ENCODE measurements at places on chromosomes 5 and 9.
A peak's percentile ranks its signal among the peaks of the same experiment; 100 is the strongest.

DNA sequence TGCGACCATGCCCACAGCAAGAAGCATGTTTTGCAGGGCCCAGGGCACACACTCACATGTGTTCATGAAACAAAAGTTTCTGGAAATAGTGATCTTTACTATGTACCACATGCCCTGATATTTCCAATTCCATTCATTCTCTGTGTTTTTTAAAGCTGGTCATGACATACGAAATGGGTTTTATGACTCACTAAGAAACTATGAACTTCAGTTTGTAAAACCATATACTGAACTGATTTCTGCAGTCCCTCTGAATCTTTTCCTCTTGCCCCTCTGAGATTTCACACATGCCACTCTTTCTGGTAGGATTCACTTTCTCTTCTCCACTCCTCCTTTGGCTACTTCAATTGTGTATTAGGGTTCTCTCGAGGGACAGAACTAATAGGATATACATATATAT is 416.1 kb upstream of the TRPC7 start:
- DNase-seq: no peak

- peak; percentile 84 for DNase-seq
Observed at GRCh38 chr5:76402886-76403765, at the start of gene IQGAP2. TSS of gene IQGAP2 (plus strand) at chr5:76403285. CDS start at chr5:76403546, 261 bp downstream.

DNA sequence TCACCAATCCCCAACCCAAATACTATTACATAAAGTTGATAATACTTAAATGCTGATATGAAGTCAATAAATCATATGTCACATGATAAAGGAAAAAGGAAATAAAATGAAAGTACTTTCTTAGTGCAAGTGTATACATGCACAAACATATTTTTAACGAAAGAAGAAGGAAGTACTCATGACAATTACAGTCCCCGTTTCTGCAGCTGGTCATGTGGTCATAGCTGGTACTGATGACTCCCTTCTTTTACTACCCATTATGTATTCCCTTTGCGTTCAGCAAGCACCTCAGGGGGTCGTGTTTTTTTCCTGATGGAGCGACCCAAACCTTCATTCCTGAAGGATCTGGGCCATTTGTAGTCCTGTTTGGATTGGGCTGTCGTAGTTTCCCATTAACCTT is 27.3 kb downstream of the CENPP start:
- DNase-seq: no peak

DNA sequence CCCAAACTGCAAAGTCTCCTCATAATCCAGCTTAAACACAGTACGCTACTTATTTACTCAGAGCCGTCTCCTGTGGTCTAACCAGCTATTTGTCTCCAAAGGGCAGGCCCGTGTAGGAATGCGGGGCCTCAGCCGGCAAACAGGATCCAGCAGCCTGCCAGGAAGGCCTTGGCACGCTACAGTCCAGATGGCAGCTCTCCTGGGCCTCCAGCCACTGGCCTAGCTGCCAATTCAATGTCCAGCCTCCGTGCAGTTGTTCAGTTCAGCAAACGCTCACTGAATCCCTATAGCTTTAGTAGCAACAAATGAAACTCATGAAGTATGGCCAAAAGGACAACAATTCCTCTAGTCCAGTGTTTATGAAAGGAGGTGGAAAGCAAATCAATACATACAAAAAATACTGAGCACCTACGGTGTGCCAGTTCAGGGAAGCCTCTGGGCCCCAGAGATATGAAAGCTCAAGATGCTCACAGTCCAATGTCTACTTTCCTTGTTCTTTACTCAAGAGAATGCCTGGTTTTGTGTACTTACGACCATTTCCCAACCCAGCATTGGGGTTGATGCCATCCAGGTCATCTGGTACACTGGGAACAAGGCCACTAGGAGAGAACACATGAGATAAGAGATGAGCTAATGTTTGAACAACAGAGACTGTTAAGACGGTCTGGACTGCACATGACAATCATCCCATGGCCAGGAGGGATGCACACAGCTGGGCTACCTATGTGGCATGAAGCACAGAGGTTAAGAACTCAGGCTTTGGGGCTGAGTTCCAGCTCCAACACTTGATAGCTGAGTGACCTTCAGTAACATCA is 8.3 kb downstream of the CDK5RAP2 start:
- DNase-seq: no peak

DNA sequence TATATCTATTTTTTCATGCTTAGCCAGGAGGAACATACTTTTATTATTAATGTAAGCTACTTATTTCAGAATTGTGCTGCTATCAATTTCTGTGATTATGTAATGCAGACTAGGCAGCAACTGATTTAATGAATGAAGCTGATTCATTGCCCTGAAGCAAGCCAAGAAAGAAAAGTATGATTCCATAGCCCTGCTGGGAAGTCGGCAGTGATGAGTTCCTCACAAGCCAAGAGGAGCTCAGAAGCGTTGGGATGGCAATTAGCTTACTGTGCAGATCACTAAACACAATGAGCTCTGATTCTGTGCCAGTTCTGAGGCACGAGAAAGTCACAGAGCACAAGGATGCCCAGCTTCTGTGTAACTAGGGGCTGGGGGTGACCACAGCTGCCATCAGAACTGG is 254.3 kb upstream of the KLF9 start:
- DNase-seq: no peak

GRCh38 chr5:172451771-172452197 is 2.5 kb downstream of the SH3PXD2B start:
- peak; percentile 77 for DNase-seq

DNA sequence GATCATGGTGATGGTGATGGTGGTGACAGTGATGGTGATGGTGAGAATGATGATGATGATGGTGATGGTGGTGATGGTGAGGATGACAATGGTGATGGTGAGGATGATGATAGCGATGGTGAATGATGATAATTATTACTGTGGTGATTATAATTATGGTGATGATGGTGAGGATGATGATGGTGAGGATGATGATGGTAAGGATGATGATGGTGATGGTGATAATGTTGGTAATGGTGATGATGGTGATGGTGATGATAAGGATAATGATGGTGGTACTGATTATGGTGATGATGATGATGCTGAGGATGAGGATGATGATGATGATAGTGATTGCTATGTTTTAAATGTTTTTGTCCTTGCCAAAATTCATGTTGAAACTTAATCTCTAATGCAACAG is 37.3 kb upstream of the HRH2 start:
- no peak for DNase-seq

DNA sequence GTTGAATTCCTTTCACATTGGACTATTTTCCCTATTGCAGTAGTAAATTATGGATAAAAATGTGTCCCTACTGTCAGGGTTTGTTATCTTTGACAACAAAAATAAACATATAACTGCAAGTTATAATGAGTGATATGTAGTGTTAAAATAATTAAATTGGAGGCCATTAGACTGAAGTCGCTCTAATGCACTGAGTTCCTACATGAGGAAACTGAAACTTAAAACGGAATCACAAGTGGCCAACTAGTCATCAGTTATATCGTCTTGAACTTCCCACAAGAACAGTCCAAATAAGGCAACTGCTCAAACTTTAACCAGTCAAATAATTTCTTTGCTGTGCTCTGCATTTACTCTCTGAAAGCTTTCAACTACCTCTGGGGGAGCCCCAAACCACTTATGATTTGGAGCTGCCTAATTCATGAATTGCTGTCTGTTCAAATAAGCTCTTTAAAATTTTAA is 2.1 kb upstream of the IFT74 start:
- DNase-seq: no peak

DNA sequence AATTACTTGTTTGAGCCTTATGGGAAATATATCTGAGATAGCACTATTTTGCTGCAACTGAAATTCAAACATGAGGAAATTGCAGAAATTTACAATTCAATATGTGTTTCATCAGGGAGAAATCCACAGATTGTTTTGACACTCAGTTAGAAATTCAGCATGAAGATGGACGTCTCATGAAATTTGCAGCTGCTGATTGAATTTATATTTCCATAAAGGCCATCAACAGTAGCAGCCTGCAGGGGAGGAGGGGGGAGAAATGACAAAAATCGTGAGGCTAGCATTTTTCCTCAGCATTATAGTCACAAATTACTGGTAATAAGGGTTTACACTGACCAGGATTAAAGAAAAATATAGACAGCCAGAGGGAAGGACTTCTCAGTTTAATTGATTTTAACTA is 81.0 kb downstream of the NDUFAF2 start:
- DNase-seq: no peak

DNA sequence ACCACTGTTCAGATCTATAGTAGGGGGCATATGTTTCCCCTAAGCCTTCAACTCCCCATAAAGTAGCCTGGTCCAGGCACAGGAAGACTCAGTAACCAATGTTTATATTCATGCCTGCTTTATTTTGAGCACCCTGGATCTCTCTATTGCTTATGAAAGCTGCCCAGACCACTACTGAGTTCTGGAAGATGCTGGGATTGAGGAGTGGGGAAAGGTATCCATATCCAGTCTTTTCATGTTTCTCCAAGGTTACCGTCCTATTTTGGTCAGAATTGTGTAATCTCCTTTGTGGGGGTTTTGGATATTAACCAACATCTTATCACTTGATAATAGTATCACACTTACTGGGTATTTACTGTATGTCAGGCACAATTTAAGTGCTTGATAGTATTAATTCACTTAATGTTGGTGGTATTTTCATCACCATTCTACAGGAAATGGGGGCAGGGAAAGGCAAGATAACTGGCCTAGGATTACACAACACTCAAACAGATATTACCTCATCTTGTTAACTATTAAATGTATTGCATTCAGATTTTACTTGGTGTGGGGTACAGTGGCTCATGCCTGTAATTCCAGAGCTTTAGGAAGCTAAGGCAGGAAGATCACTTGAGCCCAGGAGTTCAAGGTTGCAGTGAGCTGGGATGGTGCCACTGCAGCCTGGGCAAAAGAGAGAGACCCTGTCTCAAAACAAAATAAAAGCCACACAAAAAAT is 36.3 kb downstream of the RUSC2 start:
- DNase-seq: peak; percentile 85

- DNase-seq: no peak
Observed at GRCh38 chr9:126457890-126458289, 131.3 kb downstream of the MVB12B start.

DNA sequence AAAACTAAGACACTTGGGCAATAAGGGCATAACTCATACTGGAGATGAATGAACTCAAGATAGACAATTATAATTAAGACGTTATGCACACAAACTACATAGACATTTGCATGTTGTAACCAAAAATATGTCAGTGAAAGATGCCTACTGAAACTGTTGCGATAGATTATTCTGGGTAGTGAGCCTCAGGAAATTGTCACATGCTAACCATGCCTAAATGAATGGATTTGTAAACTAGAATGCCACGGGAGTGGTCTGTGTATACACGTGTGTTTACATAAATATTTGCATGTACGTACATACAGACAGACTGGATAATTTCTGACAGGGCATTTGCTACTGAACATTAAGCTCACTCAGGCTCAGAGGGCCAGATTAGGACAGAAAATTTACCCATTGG is 1.2 kb downstream of the NIPSNAP3B start:
- DNase-seq: no peak

- no peak for DNase-seq
Observed at GRCh38 chr9:3768712-3769457, 243.1 kb upstream of the RFX3 start.

GRCh38 chr5:16484081-16484480 is 18.5 kb upstream of the ZNF622 start:
- DNase-seq: no peak

DNA sequence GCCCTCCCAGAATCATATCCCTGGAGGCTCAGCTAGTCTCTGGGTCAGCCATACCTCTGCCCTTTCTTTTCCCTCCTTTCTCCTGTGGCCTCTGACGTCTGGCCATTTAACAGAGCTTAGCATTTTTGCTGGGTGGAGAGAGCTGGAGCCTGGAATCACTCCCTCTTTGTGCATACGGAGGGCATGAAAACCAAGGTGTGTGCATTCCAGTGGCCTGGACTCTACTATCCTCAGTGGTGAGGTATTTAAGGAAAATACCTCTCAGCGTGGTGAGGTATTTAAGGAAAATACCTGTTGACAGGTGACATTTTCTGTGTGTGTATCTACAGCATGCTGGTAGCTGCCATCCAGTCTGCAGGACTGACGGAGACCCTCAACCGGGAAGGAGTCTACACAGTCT is 27.5 kb downstream of the TGFBI start:
- DNase-seq: no peak

GRCh38 chr5:91367344-91367743 is 15.8 kb downstream of the ARRDC3 start:
- DNase-seq: no peak

- DNase-seq: no peak
Observed at GRCh38 chr5:53029608-53030007, 40.5 kb downstream of the ITGA2 start.

- DNase-seq: no peak
Observed at GRCh38 chr5:144142824-144143162, 27.7 kb downstream of the YIPF5 start.

GRCh38 chr9:6924149-6924548 is 166.4 kb downstream of the KDM4C start:
- no peak for DNase-seq

DNA sequence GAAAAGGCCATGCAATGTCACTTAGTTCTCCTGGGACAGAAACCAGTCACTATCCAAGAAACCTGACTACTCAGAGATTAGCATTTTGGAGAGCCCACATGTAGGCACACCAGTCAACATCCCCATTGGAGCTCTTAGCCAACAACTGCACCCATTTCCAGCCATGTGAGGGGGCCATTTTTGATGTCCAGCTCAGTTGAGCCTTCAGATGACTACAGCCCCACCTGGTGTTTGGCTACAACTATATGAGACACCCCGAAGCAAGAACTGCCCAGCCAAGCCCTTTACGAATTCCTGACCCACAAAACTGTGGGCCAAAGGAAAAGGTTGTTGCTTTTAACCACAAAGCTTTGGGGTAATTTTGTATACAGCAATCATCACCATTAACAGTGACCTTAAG is 300.1 kb downstream of the ASTN2 start:
- no peak for DNase-seq

- no peak for DNase-seq
Observed at GRCh38 chr9:131635892-131636291, 90.6 kb downstream of the PRRT1B start.

DNA sequence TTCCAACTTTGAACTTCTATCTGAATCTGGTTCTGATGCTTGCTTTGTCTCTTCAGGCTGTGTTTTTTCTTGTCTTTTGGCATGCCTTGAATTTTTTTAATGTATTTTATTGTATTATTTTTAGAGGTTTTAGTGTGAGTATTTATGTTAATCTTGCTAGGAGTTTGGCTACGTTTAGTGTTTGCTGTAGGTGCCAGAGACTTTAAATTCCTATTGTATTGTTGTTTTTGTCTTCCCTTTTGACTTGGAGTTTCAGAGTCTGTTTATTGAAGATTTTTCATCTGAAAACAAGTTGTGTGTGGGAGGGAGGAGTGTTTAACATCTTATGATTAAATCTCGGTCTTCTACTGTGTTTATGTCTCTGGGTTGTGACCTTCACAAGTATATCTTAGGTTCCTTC is 956.8 kb downstream of the TLE1 start:
- DNase-seq: no peak
